ENCODE measurements at places on chromosomes 11 and 22.

- no peak for DNase-seq
Measured at GRCh38 chr11:70782401-70782913, 384.1 kb downstream of the CTTN start.

GRCh38 chr11:14269692-14270573 lies 89.0 kb downstream of the RRAS2 start:
- no peak for DNase-seq

DNA sequence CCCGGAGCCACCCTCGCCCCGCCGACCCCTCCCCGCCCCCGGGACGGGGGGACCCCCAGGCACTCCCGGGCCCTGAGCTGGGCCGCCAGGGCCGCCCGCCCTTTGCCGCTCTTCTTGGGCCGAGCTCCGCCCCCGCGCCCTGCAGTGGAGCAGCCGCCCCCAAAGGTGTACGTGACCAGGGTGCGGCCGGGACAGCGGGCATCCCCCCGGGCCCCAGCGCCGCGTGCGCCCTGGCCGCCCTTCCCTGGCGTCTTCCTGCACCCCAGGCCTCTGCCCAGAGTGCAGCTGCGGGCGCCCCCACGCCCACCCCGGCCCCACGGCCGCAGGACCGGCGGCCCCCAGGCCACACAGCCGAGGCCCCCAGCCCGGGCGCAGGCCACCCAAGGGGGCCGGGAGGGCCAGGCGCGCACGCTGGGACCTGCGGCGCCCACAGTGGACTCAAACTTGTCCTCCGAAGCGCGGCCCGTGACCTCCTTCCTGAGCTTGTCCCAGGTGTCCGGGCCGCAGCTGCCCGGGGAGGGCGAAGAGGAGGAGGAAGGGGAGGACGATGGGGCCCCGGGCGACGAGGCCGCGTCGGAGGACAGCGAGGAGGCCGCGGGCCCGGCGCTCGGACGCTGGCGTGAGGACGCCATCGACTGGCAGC lies 7.4 kb downstream of the B4GALNT4 start:
- DNase-seq, result no peak

- DNase-seq, result no peak
Measured at GRCh38 chr11:125001079-125001778, 47.2 kb downstream of the CCDC15 start.

DNA sequence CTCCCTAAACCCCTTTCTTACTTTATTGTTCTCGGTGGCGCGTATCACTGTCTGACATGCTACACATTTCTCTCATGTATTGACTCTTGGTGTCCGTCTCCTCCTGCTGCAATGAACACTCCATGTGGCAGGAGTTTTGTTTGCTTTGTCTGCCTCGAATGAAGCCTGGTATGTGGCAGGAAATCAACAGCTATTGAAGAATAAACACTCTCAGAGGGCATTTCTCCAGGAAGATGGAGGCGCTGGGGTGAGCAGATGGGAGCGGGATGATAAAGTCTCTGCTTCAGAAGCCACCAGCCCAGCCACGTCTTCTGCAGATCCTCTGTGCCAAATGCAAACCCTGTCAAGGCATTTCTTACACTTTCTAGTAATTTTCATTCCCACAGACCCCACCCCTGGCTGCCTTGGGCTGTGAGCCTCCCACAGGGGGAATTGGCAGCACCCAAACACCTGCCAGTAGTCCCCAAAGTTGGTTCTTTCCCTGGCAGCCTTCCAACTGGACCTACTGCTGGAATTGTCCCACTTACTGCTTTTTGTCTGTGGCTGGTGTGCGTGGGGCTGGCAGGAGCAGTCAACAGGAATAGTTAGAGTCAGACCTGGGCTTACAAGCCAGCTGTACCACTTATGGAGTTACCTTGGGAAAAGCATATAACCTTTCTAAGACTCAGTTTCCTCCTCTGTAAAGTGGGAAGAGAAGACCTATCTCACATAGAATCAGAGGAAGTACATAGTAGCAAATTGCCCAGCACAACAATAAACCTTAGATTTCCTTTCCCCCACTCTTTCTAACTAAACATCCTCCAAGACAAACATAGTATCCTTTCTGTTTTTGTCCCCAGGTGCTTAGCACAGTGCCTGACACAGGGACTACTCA lies 13.3 kb upstream of the IL10RA start:
- no peak for DNase-seq

GRCh38 chr11:68841718-68842426 lies at the start of gene CPT1A:
Gene CPT1A, minus strand, starts transcription at chr11:68841916. Its CDS starts 26,442 bp downstream, at chr11:68815474.
- DNase-seq, result no peak

All from stimulated activated CD8-positive, alpha-beta memory T cell treated with anti-CD3 and anti-CD28 coated beads, Interleukin-12 subunit alpha, Interleukin-12 subunit beta, amount 100 ng/mL, for 1 hour (primary cell).